Activated CD4-positive, CD25-positive, alpha-beta regulatory T cell treated with anti-CD3 and anti-CD28 coated beads, Interleukin-2, amount 50 U/mL, for 16 hours (primary cell): ENCODE measurements at places on chromosomes 12 and 14.

DNA sequence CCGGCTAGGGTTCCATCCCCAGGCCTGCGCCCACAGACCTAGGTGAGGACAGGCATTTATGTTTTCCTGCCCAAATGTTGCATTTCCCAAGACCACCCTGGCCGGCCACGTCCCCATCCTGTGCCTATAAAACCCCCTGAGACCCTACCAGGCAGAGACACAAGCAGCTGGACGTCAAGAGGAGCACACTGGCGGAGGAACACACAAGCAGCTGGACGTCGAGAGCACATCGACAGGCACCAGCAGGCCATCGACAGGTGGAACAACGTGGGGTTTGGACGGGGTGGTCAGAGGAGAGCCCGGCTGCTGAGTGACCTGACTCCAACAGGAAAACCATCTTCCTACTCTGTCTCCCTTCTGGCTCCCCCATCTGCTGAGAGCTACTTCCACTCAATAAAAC is 19.6 kb upstream of the LDHB start:
- no peak for DNase-seq

GRCh38 chr14:101398011-101398410 is 163.3 kb upstream of the DIO3 start:
- no peak for DNase-seq

GRCh38 chr12:25365340-25365730 is 114.6 kb upstream of the KRAS start:
- DNase-seq, result no peak

DNA sequence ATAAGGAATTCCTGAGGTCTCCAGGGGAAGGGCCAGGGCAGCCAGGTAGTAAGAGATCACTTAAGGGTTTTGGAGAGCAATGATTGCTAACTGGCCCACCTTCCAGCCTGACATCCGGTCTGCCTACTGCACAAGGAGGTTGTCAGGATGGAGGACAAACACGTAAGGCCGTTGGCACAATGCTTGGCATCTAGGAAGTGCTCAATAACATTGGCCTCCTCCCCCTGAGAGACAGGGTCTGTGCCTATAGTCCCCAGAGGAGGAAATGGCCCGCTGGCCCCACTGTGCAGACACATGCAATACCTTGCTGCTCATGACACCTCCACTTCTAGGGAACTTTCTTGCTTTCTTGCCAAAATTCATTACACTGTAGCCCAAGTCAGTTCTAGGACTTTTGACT is 73.2 kb downstream of the NTF3 start:
- no peak for DNase-seq

GRCh38 chr14:92392711-92393110 is 69.7 kb downstream of the SLC24A4 start:
- DNase-seq, result no peak

DNA sequence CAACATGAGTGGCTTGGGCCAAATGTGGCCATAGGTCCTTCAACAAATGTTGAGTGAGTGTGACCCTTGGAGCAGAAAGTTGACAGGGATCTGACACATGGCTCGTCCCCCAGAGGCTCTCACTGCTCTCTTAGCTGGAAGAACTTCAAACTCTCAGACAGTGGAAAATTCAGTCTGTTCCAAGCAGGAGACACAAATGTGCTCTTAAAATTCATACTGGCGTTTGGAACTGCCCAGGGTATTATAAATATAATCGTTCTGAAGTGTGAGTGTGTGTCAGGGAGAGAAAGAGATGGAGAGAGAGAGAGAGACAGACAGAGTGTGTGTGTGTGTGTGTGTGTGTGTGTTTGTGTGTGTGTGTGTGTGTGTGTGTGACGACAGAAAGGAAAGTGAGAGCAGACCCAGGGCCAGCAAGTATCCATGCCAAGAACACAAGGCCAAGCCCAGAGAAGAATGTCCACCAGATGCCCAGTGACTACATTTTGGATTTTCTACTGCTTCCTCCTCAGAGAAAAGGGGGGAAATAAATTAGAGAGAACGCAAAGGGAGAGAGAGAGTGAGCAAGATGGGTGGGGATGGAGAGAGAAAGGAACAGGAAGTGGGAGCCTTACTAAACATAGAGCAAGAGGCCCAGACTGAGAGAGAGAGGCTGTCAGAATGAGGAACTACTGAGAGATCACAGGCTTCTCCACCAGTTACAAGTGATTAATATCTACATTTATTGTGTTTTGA is 193.6 kb upstream of the NUDT4 start:
- DNase-seq, result no peak

- no peak for DNase-seq
Observed at GRCh38 chr12:77609016-77609415, 221.7 kb upstream of the NAV3 start.

DNA sequence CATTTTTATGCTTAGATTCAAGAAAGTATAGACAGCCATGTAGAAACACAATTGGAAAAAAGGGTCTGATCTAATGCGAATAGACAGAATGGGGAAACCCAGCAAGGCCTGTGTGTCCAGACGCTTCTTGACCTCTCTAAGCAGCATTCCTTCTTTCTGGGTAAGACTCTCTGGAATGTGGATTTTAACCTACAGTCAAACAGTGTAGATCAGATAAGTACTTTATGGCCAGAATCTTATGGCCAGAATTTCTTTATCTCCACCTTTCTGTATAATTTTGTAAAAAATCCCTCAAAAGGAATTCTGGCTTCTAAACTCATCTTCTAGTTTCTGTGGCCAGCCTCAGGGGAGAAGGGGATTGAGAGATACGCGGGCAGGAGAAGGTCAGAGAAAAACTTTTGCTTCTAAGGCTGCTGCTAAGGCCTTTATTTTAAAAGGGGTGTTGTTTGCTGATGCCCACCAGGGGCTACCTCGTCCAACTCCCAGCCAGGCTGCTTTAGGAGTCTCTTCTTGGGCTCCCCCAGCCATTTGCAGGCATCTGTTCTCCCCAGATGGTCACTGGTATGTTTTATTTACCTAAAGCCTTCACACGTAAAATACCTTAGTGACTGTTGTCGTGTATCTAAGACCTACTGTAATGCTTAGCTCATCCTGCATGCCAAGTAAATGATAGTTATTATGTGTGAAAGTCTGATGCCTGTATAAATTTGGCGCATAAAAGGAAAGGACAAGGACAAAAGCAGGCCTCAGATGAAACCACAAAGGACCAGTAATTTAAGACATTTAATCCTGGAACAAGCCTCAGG is 68.4 kb downstream of the ANO6 start:
- DNase-seq, result no peak

DNA sequence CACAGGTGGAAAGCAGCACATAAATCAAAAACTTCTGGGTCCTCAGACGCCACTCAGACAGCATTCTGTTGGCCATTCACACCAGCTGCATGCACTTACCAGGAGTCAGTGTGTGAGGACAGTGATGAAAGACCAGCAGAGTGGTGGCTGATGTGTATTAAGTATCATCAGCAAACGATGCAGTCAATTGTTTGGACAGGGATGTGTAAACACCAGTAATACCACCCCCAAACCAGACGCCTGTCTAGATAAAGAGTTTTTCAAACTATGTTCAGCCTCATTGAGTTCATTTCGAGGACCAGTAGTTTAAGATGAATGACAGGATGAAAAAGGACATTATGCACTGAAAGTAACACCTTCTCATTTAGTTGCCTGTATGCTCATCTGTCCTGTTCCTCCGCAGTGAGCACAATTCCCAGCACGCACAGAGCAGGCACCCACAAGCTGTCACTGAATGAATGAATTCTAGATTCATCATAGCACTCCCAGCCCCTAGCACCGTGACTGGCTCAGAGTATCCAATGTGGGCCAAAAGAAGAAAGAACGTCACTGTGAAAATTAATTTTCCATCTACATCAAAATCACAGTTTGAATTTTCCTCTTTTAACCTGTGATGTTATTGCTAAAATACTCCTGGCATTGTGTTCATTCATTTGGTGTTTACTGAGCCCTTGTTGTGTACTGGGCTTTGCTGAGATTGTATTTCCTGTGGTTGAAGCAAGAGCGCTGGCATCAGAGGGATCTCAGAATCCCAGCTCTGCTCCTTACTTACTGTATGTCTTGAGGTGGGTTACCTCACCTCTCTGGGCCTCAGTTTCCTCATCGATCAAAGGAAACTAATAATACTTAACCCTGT is 124.8 kb upstream of the NOS1 start:
- DNase-seq, result no peak

- peak; percentile 22 for DNase-seq
Observed at GRCh38 chr12:11553871-11554533, 95.5 kb upstream of the ETV6 start.

DNA sequence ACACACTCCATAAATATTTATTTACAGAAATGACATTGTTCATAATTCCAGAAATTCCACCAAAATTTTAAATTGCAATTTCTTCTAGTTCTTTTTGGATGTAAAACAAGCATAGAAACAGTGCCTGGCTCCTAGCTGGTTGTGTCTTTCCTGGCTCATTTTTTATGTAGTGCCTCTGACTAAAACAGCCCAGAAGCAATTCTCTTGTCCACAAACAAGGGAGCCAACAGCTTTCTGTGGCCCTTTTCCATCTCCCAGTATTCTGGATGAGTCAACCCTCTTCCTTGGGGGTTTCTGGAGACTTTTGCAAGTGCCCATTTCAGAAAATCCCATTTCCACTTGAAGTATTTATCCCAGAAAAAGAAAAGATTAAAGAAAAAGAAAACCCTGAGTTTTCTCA is 141.4 kb downstream of the PHLDA1 start:
- no peak for DNase-seq

GRCh38 chr14:29462772-29463171 is 464.9 kb downstream of the PRKD1 start:
- DNase-seq, result no peak

DNA sequence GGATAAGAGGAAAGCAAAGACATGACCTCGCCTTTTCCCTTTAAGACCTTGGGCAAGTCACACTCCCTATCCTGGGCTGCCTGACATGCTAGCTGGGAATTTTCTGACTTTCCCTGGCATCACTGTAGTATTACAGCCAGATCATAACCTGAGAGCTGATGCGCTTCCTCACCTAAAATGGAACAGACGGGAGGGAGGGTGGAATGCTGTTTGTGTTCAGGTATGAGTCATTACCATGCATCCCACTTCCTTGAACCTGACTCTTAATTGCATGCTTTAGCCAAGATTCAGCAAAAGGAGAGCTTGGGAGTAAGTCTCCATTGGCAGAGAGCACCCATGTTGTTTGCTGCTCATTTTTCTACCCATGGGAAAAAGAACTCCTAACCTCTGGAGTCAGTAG is 156.5 kb downstream of the KCNK10 start:
- no peak for DNase-seq

GRCh38 chr14:69538766-69539165 is 35.9 kb downstream of the CCDC177 start:
- no peak for DNase-seq

DNA sequence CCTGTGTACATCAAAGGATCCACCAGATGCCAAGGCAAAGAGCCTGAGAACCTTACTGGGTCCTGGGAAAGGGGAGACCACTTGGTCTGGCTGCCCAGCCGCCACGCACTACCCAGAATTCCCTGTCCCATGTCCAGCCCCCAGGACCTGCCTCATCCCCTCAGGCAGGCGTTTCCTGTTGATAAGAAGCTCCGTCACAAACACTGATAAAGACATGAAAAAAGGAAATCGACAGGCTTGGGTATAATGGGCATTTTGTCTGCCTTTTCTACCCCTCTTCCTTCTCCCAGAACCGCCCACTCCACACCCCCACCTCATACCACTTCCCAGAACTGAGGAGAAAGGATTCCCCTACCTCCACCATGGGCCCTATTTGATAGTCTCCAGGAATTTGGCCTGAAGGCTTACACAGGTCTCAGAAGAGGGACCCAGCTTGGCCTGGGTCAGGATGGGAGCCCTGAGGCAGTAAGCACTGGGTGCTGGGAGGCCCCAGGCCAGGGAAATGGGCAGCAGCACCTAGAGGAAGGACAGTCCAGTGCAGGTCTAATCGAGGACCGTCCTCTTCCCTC is 18.8 kb downstream of the ACVRL1 start:
- no peak for DNase-seq

GRCh38 chr14:24390701-24391468 is 7.9 kb upstream of the NYNRIN start:
- no peak for DNase-seq

DNA sequence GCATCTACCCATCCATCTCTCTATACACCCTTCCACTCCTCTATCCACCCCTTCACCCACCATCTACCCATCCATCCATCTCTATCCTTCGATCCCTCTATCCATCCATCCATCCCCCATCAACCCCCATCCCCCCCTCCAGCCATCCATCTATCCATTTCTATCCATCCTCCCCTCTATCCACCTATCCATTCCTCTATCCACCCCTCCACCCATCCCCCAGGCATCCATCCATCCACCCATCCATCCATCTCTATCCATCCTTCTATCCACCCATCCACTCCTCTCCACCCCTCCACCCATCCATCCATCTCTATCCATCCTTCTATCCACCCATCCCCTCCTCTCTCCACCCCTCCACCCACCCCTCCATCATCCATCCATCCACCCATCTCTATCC is 17.5 kb upstream of the GPR132 start:
- DNase-seq, result no peak

DNA sequence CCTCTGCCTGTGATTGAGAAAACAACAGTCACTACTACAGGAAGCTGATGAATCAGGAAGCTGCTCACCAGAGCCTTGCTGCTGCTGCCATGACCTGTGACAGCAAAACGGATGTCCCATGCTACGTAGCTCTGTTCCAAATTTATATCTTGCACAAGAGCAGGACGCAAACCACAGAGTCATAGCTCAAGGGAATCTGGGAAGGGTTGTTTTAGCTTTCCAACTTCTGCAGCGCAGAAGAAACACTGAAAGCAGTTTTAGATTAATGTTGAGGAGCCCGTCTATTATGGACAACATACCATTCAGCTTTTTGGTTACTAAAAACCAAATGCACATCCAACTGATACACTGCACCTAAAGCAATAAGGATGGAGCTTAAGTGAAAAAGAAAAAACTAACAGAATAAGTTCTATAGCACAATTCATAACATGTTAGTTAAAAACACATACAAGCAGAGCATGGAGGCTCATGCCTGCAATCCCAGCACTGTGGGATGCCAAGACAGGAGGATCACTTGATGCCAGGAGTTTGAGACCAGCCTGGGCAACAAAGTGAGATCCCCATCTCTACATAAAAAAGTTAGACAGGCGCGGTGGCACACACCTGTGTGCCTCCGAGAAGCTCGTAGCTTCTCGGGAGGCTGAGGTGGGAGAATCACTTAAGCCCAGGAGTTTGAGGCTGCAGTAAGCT is 1.7 kb upstream of the ANKRD33 start:
- DNase-seq, result no peak

DNA sequence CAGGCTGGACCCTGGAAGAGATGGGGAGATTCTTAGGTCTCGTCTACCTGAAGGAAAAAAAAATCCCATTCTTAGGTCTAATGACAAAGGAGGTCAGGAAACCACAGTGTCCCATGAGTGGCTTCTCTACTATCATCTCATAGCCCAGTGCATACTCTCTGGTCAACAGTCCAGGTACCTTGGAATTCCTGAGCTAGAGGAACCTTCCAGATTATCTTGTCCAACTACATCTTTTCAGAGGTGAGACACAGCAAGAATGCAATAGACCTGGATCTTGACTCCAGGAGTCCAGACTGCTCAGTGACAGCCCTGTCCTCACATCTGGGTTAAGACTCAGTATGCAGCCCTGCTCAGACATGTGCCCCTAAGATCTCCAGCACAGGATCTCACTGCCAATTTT is 177.5 kb upstream of the NOS1 start:
- no peak for DNase-seq
